Stimulated activated CD8-positive, alpha-beta memory T cell treated with anti-CD3 and anti-CD28 coated beads, Interleukin-2, amount 100 ng/mL, for 1 hour (primary cell): ENCODE measurements at places on chromosomes 6 and 20.

GRCh38 chr6:17116117-17116440, 14.2 kb downstream of the STMND1 start:
- DNase-seq, result no peak

- DNase-seq, result no peak
Observed at GRCh38 chr6:129890701-129891100, 29.6 kb upstream of the TMEM244 start.

DNA sequence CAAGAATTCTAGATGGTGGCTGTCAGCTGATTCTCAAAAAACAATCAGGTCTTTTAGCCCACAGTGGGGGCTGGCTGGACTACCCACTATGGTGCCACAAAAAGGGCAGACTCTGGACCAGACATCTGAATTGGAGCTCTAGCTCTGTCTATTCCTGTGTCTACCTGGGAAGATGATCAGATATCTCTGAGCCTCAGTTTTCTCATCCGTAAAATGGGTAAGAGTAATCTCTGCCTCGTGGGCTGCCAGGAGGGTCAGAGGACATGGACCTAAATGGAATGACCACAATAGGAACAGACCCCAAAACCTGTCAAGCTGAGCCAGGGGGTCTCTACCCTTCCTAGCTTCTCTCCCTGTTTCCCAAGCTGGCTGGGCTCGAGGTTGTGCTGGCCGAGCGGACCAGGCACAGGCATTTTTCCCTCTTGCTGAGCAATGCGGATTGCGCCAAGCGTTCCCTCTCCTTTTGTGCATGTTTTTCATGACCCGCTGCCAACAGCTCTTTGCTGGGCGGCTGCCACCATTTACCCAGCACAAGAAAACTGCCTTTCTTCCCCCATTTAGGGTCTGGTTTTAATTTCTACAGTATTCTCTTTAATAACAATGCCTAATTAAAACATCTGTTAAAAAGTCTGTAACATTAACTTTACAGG, 74.7 kb upstream of the MAFB start:
- no peak for DNase-seq

DNA sequence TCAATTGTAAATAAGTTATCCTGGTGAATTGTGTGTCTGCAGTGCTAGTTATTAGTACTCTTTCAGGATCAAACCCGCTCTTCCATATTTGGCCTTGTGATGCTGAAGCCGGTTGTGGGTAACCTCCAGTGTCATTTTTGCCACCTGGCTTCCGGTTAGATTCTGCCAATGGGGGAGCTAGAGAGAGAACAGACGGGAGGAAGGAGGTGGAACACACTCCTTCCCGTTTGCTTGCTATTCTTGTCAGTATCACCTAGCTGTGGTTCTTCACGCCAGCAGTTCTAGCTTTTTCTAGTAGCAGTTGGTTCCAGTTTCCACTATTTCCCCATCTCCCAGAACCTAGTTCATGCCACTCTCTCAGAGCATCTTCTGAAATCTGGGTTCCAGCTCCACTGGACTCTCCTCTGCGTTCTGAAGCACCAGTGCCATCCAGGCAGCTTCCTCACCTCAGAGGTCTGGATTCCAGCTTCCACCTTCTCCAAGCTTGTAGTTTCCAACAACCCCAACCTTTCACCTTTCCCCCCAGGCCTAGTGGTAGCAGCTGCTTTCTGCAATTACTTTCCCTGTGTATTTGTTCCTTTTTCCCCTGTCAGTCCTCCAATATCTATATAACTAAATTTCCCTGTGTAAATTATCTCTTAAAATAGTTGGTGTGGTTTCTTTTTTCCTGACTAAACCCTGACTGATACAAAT, 46.9 kb upstream of the LOC128125822 start:
- no peak for DNase-seq

- no peak for DNase-seq
Observed at GRCh38 chr20:62063981-62064769, 1.5 kb downstream of the TAF4 start.
